ENCODE measurements at places on chromosomes 3 and 15.
A peak's percentile ranks its signal among the peaks of the same experiment; 100 is the strongest.

- DNase-seq, result peak; percentile 57
These were observed 36.3 kb upstream of the PLA2G4E start for GRCh38 chr15:42056934-42057798.

- DNase-seq, result no peak
These were observed 1025.4 kb downstream of the SQOR start for GRCh38 chr15:46660096-46660842.

DNA sequence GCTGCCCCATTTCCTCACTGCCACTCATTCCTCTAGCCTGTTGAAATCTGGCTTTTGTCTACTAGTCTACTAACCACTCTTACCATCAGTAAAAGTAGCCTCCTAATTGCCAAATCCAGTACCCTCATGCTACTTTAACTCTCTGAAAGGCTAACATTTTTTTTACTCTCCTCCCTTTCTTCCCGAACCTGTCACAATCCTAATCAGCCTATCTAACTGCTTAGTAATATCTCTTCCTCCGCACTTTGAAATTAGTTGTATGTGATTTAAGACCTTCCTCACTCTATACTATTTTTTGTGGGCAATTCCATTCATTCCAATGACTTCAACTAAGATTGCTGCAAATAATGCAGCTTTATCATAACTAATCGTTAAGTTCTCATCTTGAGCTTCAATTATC, 3.7 kb downstream of the SENP7 start:
- no peak for DNase-seq

GRCh38 chr3:137084586-137084985, 126.8 kb downstream of the IL20RB start:
- DNase-seq, result no peak

- no peak for DNase-seq
These were observed 362.8 kb downstream of the CHST2 start for GRCh38 chr3:143482106-143483088.

DNA sequence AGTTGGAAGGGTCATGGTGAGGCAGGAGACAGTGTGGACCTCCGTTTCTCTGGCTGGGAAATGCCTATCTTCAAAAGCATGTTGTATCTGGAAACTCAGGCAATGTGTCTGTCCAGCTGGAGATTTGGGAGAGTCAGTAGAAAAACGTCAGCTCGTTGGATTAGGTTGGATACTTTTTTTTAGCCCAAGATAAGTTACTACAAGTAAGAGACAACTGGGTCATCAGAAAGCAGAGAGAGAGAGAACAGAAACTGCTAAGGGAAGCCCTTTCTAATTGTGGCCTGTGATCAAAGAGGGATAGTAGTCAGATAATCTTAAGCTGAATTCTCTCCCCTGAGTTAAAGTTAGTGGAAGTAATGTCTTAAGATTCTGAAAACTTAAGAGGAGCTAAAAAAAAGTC, 78.9 kb upstream of the ZNF280D start:
- no peak for DNase-seq

GRCh38 chr3:118968111-118968510, 66.5 kb downstream of the IGSF11 start:
- DNase-seq, result no peak

- peak; percentile 0 for DNase-seq
These were observed 8.2 kb downstream of the CHST14 start for GRCh38 chr15:40479024-40479423.

DNA sequence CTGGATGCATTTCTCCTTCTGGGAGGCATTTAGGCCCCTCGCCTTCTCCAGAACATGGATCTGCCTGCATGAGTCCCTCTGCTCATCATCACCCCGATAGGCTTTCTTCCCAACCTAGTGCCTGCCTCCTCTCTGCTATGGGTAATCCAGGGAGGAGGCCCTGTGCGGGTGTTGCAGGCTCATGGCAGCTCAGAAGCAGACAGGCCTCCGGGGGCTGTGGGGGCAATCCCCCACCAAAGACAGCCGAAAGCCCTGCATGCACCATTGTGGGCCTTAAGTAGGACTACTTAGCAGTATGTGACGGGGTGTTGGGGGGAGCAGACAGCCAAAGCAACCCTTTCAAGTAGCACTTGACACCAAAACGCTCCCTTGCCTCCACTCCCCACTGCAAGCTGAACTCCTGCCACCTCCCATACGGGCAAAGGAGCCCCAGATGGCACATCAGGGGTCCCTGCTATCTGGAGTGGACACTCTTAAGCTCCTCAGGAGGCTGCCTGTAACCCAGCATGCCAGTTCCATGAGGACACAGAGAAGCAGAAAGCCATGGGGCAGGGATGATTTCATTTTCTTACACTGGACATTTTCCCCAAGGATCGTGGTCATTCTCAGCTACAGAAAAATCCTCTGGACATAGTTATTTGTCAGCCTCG, 98.8 kb upstream of the HACD2 start:
- no peak for DNase-seq

DNA sequence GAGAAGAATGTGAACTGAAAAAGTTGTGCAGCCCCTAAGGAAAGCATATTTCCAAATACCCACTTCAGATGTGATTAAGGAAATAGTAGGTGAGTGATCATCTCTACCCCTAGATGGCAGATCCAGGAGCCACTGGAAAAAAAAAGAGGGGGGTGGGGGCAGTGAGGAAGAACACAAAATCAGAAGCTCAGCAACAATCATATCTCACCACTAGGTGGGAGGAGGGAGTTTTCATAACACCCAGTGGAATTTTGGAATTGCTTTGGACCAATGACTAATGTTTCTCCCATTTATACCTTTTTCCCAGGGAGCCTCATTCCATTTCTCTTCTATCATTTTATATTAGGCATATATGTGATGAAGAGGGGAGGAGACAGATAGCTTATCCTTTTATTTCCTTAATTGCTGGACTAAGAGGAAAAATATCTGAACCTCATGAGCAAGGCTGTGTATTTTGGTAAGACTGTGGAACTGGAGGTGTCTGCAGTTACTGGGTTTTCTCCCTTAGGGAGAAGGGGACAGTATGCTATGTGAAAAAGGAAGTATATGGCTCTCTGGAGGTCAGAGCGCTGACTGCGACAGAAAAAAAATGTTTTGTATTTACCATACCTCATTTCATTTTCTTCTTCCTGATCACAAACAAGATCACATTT, 363.4 kb downstream of the GAP43 start:
- no peak for DNase-seq

DNA sequence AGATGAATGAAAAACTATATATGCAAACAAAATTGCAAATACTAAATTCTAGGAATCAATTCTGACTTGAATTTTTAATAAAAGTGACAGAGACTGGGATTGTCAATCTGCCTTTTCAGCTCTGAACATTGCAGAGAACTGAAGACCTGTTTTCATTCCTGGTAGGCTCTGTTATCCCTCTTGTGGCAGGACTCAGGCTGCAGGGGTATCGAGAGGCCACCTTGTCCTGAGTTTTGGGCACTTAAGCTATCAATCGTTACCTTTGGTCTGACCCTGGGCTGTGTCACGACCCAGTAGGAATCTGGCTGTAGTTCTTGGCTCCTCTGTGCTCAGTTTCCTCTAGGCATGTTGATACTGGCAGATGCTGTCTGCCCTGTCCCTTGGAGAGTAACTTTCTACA, 238.0 kb downstream of the CACNA2D3 start:
- no peak for DNase-seq

GRCh38 chr3:69385723-69386555, at the start of gene FRMD4B:
FRMD4B (minus strand) TSS chr3:69386088; CDS start chr3:69385989, 99 bp downstream.
- DNase-seq, result peak; percentile 12

GRCh38 chr3:122356402-122356801, 26.6 kb downstream of the MIX23 start:
- peak; percentile 20 for DNase-seq

DNA sequence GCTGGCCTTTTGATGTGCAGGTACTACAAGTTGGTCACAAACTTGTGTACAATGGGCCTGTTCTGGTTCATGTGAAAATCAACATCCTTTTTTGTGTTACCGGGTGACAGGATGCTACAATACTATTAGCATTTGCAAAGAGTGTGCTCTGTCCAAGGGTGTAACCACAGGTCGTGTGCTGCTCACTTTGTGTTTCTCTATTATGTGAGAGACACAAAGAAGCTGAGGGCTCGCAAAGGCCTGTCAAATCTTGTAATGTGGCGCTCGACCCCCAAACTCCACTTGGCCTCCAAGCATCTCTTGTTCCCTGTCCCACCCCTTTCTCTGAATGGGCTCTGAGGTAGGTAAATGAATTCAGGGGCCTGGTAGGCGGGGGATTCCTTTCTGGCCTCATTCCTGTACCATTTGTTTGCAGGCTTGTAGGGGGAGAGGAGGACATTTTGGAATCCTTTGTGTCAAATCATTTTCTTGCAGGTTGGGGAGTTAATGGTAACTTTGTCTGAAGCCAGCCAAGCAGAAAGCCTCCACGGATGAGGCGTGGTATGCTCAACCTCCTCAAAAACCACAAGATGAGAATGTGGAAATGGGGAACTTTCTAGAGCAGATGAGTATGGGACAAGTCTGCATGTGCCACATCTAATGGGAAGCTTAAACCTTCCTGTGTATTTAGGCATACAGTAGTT, 109.1 kb downstream of the OPA1 start:
- no peak for DNase-seq

- DNase-seq, result no peak
These were observed 86.0 kb upstream of the LIMD1 start for GRCh38 chr3:45508483-45509037.

GRCh38 chr3:68163062-68163461, 508.6 kb upstream of the SUCLG2 start:
- DNase-seq, result no peak

DNA sequence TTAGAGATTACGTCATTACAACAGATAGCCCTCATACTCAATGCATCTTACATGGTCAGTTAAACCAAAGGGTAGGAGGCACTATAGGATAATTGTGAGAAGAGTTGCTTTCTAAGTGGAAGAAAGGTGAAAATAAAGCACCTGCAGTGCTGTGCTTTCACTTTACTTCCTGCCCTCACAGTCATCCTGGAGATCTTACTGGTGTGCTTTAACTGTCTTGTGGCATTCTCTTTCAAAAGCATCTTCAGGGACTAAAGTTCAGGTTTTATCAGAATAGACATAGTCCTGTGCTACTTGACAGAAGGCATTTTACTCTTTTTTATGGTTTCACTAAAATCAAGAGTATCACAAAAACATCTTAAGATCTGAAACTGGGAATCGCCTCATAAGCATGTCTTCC, 286.6 kb downstream of the ZBTB20 start:
- DNase-seq, result no peak

- no peak for DNase-seq
These were observed 808.7 kb downstream of the GRM7 start for GRCh38 chr3:7669641-7670040.

DNA sequence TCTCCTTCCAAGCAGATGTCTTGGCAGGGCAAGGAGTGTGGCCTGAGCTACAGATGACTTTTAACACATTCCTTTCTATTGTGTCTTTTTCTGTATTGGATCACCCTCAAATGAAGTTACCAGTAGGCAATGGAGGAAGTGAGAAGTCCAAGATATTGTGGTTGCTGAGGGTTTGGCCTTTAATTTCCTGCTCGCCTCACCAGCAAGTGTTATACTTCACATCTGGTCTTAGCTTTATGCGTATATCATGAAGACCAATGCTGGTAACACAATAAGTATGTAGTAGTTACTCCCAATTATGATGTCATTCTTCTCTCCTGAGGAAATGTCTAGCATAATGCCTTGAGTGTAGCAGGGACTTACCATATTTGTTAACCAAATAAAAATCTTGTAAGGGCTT, 179.9 kb downstream of the ZIC1 start:
- DNase-seq, result no peak

GRCh38 chr3:122100591-122101463, 45.7 kb downstream of the CD86 start:
- peak; percentile 13 for DNase-seq

DNA sequence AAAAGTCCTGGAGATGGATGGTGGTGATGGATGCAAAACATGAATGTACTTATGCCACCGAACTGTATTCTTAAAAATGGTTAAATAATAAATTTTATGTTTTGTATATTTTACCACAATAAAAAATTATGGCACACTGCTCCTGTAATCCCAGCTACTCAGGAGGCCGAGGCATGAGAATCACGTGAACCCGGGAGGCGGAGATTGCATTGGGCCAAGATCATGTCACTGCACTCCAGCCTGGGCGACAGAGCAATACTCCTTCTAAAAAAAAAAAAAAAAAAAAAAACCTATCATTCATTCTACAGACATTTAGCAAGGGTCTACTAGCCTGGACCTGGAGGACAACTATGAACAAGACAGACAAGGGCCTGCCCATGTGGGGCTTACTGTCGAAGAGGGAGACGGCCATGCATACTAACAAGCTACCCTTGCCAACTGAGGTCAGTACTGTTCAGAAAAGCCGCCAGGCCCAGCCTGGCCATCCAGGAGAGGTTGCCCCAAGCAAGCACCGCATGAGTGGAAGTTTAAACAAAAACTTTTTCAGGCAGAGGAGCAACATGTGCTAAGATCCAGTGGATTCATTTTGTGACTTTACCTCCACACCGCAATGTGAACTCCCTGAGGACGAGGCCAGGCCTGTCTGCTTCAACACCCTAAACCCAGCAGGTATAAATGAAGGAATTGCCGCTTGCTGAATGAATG, 2.8 kb upstream of the NEK4 start:
- no peak for DNase-seq

GRCh38 chr3:180580934-180581333, 21.0 kb upstream of the TTC14 start:
- no peak for DNase-seq

GRCh38 chr3:110933821-110934426, 137.7 kb upstream of the NECTIN3 start:
- DNase-seq, result no peak

DNA sequence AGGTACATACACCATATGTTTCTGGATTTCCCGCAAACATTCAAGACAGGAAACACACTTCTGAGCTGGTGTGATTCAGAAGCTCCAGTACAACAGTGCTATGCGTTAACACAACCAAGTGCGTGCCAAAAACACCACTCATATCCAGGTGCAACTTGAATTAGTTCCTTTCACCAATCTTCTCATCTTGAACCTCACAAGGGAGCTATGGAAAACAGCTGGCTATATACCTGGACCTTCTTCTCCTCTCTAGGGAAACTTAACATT, 31.3 kb downstream of the SUSD5 start:
- no peak for DNase-seq

Measured in activated naive CD4-positive, alpha-beta T cell treated with anti-CD3 and anti-CD28 coated beads, Interleukin-2, amount 50 U/mL, for 16 hours (primary cell).